ENCODE measurements at places on chromosomes 5 and 9.

- no peak for DNase-seq
Measured at GRCh38 chr9:92468206-92468605, 14.1 kb downstream of the ASPN start.

GRCh38 chr5:175680020-175680419, 22.1 kb downstream of the HRH2 start:
- DNase-seq, result no peak

DNA sequence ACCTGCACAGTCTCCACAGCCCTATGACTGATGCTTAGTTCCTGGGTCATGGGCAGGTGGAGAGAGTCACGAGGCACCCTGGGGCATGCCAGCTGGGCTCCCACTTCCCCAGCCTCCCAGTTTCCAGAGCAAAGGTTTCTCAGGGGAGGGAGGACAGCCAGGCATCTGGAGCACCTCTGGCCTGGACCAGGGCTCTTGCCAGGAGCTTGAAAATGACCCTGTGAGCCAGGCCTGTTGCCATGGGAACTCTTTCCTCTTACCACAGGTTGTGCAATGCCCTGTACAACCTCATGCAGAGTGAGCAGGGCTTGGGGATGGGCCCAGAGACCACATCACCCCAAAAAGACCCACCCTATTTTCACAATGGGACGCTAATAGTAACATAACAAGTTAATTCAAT, 113.1 kb downstream of the PSD2 start:
- DNase-seq, result no peak

- DNase-seq, result no peak
Measured at GRCh38 chr9:123945532-123945931, 15.6 kb upstream of the DENND1A start.

DNA sequence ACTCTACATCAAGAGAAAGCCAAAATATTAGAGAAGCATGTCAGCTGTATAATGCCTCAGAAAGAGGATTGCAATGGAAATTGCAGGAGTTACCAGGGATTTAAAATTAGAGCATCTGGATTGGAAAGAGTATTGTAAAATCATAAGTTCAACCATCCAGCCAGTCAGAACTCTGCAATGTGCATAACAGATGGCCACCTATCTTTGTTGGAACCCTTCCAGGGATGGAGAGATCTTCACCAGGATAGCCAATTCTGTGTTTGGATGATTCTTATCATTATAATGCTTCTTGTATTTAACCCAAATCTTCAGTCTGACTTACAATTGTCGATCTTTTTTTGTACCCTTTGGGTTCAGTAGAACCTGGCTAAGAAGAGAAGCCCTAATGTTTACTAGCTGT, 164.4 kb downstream of the TLR4 start:
- no peak for DNase-seq

- no peak for DNase-seq
Measured at GRCh38 chr9:109399258-109399767, 78.5 kb upstream of the EPB41L4B start.

DNA sequence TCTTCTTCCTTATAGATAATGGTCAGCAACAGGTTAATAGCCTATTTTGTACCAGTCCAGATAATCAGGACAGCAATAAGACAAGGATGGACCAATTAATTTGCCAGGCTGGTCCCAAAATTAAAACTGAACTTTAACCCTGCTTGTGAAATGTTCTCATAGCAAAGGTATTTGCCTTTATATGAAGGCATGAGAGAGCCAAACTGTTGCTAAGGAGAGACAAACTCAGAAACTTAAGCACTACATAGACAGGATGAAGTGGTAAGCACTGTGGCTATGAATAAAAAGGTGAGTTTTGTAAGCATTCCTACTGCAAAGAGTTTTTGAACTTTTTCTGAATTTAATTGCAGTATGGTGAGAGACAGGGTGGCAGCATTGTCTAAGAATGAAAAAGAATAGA, 174.7 kb upstream of the PPP1R2B start:
- DNase-seq, result no peak

- DNase-seq, result no peak
Measured at GRCh38 chr9:116817762-116818161, 130.7 kb downstream of the TRIM32 start.

GRCh38 chr5:173823721-173824567, 64.2 kb upstream of the CPEB4 start:
- DNase-seq, result no peak

Data from activated naive CD8-positive, alpha-beta T cell treated with anti-CD3 and anti-CD28 coated beads, Interleukin-2, amount 50 U/mL, for 24 hours (primary cell).